ENCODE measurements at places on chromosomes 3 and 15.

DNA sequence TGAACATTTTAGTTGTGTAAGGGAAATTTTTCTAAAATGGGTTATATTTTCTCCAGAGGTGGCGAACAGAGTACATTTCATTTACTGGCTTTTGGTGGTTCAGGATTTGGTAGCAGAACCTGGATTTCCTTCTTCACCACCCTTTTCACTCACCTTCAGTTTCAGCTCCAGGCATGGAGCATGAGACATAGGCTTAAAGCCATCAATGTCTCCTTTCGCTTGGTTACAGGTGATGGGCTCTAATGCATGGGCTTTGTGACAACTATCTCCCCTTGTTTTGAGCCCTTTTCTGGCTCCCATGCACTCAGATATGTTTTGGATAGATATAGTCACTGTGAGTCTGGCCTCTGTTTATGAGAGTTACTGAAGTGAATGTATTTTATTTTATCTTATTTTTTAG lies 96.6 kb upstream of the ANKRD28 start:
- DNase-seq: no peak

GRCh38 chr15:51403946-51404695 lies 62.7 kb downstream of the GLDN start:
- DNase-seq: no peak

- peak; percentile 47 for DNase-seq
These were observed 10.4 kb downstream of the TEX264 start for GRCh38 chr3:51681453-51681852.

- no peak for DNase-seq
These were observed 40.9 kb downstream of the KY start for GRCh38 chr3:134609821-134610431.

GRCh38 chr15:73474785-73475184 lies 31.8 kb downstream of the REC114 start:
- DNase-seq: no peak

GRCh38 chr3:183013856-183014255 lies 33.5 kb upstream of the DCUN1D1 start:
- no peak for DNase-seq

GRCh38 chr3:87132801-87133200 lies 94.3 kb upstream of the CHMP2B start:
- DNase-seq: no peak

DNA sequence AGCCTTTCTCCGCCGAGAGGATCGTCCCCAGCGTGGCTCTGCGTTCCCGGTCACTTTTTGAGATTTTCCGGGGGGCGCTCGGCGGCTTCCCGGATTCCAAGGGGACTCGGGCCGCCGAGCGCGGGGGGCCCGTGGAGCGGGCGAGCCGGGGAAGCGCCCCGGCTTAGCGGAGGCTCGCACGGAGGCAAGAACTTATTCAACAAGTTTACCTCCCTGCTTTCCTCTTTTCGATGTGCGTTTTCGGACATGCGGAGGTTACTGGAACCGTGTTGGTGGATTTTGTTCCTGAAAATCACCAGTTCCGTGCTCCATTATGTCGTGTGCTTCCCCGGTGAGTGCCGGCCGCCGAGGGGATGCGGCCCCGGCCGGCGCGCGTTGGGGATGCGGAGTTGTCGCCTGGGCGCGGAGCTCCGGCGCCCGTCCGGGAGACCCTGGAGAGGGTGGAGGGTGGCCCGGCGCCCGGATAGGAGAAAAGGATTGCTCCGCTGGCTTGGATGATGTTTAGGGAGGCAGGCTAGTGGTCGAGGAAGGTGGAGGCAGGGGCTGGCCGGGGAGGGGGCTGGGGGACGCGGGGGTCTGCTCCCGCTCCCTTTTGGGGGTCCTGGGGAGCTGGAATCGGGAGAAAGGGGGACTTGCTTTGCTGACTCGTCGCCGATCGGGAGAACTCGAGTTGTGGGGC lies 810 bp downstream of the PTPRG start:
- DNase-seq: no peak

- DNase-seq: no peak
These were observed 50.3 kb downstream of the PAK2 start for GRCh38 chr3:196789885-196790359.

- DNase-seq: no peak
These were observed 143.3 kb downstream of the CMSS1 start for GRCh38 chr3:99960941-99961340.

DNA sequence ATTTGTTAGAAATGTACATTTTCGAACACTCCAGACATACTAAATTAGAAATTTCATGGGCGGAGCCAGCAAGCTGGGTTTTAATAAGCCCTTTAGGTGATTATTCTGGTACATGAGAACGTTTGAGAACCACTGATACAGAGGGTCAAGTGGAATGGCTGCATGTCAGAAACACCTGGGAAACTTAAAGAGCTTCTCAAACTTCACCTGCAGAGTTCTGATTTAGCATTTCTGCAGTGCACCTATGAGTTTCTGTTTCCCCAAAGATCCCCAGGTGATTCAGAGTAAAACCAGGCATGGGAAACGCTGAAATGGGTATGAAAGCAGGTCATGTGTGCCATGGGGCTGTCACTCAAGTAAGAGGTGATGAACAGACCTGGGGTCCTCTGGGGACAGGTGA lies 68.1 kb downstream of the TMEM266 start:
- DNase-seq: no peak

DNA sequence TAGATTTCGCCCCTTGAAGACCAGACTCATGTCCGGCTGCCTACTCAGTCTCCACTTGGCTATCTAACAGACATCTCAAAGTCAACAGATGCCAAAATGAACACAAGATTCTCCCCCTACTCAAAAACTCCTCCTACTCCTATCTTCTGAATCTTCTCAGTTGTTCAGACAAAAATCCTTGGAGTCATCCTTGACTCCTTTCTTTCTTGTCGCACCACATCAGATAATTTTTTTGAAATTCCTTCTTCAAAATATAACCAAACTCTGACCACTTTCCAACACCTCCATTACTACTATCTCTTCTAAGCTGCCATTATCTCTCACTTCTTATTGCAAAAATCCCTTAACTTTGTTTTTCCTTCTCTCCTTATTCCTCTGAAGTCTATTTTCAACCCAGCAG lies 141.9 kb upstream of the SLC7A14 start:
- DNase-seq: no peak

DNA sequence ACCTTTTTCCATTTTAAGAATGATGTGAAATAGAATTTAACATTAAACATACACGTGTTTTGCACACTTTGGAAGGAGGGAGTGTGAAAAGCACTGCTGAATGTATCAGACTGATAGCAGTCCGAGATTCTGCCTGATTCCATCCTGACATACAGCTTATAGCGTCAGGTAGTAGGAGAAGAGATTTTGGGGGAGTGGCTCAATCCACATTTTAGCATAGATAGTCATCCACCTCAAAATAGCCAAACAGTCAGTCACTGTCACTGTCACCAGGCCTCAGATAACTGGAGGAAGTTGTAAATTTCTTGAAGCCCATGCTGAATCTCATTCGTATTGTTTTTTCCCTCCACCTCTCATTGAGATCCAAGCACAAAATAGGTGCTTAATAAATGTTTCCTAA lies 35.4 kb upstream of the ARHGEF26 start:
- no peak for DNase-seq

- peak; percentile 12 for DNase-seq
These were observed 76.0 kb upstream of the GSK3B start for GRCh38 chr3:120170223-120170622.

GRCh38 chr15:64112904-64113303 lies 17.1 kb downstream of the SNX1 start:
- no peak for DNase-seq

DNA sequence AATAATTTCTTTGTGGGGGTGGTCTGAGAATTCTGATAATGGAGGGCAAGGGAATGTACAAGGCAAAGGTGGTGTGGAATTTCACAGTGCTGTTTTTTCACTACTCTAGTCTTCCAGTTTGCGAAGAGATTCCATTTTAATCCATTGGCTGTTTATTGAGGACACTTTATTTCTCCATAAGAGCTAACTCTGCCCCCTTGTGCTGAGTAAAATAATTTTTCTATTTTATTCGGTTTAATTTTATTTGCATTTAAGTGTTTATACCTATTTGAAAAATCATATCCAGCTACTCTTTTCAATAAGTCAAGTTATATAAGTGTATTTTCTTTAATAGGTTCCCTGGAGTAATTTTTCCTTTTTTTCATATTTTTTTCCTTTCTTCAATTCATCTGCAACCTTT lies 840.1 kb downstream of the TUSC7 start:
- no peak for DNase-seq

GRCh38 chr3:141275032-141275422 lies 43.4 kb downstream of the PXYLP1 start:
- peak; percentile 63 for DNase-seq

DNA sequence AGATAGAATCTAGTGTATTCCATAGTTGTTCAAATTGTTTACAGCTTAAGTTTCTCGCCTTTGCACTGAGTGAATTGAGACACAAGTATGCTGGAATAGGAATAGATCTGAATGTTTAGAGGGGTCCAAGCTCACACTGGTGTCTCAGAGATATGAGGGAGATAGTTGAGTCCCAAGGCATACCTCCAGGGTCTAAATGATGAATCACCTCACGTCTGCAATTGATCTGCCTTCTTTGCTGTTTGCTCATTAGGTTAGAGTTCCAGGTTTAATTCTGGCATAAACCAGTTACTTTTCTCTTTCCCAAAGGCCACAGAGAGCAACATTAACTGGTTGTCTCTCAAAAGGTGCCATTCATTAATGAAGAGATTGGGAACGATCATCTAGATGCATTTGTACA lies 106.3 kb upstream of the MME start:
- DNase-seq: no peak

DNA sequence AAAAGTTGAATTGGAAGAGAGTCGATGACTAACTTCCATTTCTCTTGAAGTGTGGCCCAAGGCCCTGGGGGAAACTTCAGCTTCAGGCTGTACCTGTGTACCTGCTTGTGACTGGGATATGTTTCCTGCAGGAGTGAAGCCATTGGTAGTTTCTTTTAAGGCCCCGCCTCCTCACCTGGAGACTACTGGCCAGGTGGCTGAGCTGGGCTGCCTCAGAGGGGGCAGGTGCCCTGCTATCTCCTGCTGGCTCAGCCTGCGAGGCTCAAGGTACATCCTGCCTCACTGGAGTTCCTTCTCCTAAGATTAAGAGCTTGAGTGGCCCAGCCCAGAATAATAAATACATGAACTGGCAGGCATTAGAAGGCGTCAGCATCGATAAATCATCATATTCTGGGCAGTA lies 121.6 kb upstream of the ROPN1 start:
- DNase-seq: no peak

DNA sequence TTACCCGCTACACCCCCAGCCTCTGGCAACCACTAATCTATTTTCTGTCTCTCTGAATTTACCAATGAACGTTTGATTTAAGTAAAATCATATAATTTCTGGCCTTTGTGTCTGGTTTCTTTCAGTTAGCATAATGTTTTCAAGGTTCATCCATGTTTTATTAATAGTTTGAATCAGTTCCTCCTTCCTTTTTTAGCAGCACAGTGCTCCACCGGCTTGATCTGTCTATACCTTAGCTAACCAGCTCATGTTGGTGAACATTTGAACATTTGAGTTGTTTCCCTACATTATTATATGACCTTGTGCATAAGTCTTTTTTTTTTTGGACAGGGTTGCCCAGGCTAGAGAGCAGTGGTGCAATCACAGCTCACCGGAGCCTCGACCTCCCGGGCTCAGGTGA lies 33.3 kb downstream of the PDE8A start:
- DNase-seq: no peak

- DNase-seq: no peak
These were observed 24.5 kb upstream of the TRAK1 start for GRCh38 chr3:42066516-42067181.

GRCh38 chr3:189277711-189278110 lies 105.9 kb downstream of the TPRG1 start:
- peak; percentile 44 for DNase-seq

- DNase-seq: no peak
These were observed 13.4 kb upstream of the DGKG start for GRCh38 chr3:186375443-186375842.

DNA sequence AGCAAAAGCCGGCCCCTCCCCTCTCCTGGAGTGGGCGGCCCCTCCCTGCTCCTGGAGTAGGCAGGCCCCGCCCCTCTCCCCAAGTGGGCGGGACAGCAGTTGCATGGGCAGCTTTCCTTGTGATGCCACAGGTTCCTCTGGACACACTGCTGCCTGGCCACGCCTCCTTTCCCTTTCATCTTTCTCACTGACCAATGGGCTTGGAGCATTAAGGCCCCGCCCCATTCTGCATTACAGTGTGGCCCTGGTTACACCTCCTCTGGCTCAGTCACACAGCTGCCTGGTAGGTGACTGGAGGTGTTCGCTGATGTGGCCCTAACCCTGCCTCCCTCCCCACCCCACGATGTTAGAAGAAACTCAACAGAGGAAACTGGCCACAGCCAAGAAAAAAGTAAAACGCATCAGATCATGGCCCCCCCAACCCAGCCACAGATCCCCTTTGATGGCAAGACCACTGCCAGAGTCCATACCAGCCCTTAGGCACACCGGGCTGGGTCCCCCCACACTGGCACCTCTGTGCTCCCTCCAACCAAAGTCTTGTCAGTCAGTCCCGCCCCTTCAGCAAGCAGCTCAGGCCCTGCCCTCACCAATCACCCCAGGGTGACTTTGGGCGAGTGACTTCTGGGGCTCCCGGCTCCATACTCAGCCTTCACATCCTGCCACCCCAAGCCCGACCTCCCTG lies 84.3 kb downstream of the ADAMTS7 start:
- peak; percentile 26 for DNase-seq

- DNase-seq: no peak
These were observed 53.7 kb downstream of the TP53BP1 start for GRCh38 chr15:43439268-43439667.

GRCh38 chr3:377158-377561 lies 180.6 kb downstream of the CHL1 start:
- DNase-seq: no peak

DNA sequence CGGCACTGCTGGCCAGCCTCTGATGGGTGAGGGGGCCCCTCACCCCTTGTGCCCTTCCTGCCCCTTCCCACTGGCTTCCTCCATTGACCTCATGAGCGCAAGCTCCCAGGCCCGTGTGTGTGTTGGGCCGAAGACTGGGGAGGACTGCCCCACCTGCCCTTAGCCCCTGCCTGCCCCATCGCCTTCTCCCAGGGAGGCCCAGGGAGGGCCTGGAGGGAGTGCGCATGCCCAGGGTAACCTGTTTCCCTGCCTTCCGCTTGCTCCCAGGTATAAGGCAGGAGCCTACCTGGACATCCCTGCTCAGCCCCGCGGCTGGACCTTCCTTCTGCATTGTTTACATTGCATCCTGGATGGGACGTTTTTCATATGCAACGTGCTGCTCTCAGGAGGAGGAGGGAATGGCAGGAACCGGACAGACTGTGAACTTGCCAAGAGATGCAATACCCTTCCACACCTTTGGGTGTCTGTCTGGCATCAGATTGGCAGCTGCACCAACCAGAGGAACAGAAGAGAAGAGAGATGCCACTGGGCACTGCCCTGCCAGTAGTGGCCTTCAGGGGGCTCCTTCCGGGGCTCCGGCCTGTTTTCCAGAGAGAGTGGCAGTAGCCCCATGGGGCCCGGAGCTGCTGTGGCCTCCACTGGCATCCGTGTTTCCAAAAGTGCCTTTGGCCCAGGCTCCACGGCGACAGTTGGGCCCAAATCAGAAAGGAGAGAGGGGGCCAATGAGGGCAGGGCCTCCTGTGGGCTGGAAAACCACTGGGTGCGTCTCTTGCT lies 8.8 kb downstream of the DLL4 start:
- DNase-seq: peak; percentile 32

All from activated naive CD4-positive, alpha-beta T cell treated with anti-CD3 and anti-CD28 coated beads for 36 hours (primary cell).